Pancreas (tissue), 10 donors: ENCODE measurements at places on chromosomes 6 and 20.

- no peak for DNase-seq
These were observed 141.4 kb upstream of the RIN2 start for GRCh38 chr20:19616620-19617019.

GRCh38 chr6:111982681-111983080 lies 71.2 kb upstream of the CCN6 start:
- no peak for DNase-seq

- DNase-seq: no peak
These were observed at the start of gene B3GAT2 for GRCh38 chr6:70956451-70957283. Gene B3GAT2, minus strand, starts transcription at chr6:70957060. Its CDS starts 631 bp downstream, at chr6:70956429.

DNA sequence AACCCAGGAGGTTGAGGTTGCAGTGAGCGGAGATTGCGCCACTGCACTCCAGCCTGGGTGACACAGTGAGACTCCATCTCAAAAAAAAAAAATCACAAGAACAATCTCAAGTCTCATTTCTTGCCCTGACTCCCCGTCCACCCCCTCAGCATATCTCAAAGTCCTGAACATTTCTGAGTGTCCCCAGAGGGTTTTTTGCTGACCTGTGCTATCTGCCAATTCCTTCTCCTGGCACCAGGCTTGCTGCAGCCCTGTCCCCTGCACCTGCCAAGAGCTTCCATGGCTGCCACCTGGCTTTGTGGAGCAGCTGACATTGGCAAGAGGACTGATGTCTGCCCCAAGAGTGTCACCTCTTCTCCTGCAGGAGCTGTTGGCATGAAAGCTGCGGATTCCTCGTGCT lies 54.9 kb upstream of the PTPRT start:
- DNase-seq: no peak

- DNase-seq: no peak
These were observed 5.0 kb downstream of the TMEM239 start for GRCh38 chr20:2820896-2821869.

DNA sequence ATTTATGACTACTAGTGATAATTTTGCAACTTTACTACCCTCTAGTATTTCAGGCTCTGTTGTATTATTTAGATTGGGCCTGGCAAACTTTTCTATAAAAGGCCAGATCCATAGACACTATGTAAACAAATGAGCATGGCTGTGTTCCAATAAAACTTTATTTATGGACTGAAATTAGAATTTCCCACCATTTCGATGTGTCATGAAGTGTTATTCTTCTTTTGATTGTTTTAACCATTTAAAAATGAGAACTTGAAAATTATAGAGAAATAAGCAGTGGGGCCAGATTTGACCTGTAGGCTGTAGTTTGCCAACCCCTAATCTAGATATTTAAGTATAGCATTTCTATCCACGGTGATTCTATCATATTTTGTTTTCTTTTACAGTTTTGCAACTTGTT lies 61.5 kb upstream of the TFB1M start:
- DNase-seq: no peak

GRCh38 chr20:23332467-23332866 lies 18.1 kb upstream of the NXT1 start:
- no peak for DNase-seq

- no peak for DNase-seq
These were observed 871.1 kb upstream of the GJE1 start for GRCh38 chr6:141261672-141262060.

- no peak for DNase-seq
These were observed 725 bp downstream of the BTBD3 start for GRCh38 chr20:11918391-11918845.

DNA sequence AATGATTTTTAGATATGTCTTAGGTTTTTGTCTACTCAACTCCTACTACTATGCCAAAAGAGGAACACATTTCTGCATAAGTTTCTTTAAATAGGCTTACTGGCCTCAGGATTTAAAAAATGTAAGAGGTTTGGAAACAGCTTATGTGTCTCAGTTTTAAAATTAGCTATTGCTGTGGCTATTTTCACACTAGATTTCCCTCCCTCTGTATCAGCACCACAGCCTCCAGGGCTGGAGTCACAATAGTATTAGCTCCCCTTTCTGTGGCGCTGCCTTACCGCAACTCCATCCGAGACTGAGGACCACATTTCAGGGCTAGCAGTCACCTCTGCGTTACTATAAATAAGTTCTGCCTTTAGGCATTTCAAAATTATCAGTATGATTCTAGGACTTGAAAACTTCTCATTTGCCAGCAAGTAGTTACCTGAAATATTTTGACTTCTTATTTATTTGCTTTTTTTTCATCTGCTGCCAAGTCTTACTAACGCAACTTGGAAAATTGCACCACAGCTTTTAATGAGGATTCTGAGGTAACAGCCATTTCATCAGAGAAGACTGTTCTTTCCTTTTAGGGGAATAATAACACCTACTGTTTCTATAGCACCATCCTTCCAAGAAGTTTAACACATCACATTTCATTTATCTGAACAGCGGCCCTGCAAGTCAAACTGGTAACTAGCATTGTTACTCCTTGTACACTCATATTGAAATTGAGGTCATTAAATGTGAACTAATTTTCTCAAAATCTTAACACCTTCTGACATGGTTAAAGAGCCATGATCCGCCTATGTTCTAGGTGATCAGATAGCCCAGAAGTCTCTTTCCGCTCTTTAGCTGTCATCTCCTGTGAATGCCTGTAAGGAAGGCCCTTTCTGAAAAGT lies 105.9 kb downstream of the GJA10 start:
- no peak for DNase-seq

- DNase-seq: no peak
These were observed at the start of gene SEL1L2 for GRCh38 chr20:13990465-13990864. Gene SEL1L2, minus strand, starts transcription at chr20:13990614. Its CDS starts 80 bp downstream, at chr20:13990534.

DNA sequence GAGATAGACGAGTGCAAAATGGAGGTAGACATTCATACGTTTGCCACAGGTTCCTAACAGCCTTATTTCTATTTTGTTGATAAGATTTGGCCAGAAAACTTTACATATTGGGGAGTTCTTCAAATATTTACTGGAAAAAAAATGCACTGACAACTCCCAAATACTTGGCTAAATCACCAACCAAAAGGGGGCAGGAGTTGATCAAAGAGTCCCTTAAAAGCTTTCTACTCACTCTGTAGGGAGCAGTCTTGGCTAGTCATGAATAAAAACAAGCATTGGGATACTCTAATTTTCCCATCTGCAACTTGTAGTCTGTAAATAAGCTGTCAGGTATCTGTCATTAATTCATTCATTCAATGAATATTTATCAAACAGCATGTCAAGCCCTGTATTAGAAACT lies 18.4 kb downstream of the TENT5A start:
- no peak for DNase-seq

GRCh38 chr6:95614094-95614493 lies 36.8 kb downstream of the MANEA start:
- DNase-seq: no peak

DNA sequence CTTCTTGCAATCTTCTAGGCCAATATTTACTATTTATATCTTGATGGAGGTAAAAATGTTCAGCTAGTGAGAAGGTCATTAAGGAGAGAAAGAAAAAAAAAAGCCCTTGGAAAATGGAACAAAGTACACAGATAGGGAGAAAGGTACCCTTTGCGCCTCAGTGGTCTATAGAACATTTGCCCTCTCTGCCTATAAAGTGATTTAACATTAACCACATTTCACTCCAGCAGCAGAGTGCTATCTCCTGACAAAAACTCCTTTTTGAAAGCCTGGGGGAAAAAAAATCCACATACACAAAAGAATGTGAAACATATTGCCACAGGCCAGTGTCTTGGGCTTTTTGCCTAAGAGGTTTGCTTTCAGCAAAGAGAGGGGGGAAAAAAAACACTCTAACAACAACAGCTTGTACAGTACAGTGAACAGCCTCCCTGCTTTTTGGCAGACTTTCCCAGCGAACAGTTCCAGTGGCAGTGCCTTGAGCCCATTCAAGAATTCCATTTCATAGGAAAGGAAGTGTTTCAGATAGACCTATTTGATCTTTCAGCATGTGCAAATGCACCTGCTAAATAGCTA lies 695 bp downstream of the ARHGAP18 start:
- peak; percentile 24 for DNase-seq

DNA sequence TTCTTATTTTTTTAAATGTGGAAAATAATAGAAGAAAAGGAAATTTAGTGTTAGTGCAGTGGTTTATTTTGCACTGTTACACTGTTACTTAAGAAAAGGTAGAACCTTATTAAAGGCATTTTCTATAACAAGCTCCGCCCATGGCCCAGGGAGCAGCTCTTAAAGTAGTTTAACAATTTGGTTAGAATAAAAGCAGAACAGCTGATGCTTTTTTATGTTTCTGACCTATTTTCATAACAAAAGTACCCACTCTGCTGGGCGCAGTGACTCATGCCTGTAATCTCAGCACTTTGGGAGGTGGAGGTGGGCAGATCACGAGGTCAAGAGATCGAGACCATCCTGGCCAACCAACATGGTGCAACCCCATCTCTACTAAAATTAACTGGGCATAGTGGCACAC lies 32.6 kb downstream of the DSTN start:
- DNase-seq: no peak

DNA sequence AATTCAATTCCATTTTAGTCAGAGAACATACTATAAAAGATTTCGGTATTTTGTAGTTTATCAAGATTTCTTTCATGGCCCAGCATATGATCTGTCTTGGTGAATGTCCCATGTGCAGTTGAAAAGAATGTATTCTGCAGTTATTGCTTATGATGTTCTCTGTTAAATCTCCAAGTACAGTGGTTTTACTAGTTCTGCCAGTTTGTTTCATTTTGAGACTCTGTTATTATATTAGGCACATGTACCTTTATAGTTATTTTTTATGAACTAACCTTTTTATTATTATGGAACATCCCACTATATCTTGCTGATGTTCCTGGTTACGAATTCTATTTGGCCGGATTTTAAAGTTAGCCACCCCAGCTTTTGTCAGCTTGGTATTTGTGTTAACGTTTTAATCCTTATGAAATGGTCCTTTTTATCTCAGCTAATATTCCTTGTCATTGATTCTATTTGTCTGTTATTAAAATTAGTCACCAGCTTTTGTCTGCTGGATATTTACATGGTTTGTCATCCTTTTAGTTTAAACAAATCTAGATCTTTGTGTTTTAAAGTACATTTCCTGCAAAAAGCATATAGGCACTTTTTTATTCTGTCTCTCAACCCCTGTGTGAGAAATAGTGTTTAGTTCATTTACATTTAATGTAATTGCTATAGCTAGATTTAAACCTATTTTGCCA lies 48.9 kb downstream of the VTA1 start:
- no peak for DNase-seq

DNA sequence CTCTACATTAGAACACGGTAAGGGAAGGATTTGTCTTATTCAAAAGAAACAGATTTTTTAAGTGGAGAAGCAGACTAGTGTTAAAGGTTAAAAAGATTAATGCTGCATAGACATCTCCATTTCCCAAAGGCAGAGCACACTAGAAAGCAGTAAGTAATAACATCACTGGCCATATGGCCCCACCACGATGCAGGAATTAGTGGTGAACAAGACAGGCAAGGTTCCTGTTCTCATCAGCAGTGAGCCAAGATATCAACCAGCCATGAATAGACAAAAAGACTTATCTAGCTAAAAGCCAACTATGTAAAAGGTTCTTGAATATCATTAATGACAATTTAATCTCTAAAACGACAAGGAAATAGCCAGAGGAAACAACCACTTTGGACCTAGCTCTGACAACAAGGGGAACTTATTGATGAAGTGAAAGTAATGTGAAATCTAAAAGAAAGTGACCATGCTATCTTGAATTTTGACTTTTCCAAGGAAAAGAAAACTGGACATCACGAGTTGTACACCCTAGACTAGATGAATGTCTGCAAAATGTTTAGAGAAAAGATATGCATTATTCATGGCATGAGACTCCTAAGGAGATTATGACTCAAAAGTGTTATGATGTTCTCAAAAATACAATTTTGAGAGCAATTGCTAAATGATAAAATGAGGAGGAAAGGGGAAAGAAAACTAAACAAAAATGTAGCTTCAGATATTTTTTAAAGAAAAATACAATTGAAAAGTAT lies 157.9 kb upstream of the STXBP5 start:
- DNase-seq: no peak

GRCh38 chr20:62723768-62724450 lies 15.3 kb downstream of the NTSR1 start:
- DNase-seq: no peak

DNA sequence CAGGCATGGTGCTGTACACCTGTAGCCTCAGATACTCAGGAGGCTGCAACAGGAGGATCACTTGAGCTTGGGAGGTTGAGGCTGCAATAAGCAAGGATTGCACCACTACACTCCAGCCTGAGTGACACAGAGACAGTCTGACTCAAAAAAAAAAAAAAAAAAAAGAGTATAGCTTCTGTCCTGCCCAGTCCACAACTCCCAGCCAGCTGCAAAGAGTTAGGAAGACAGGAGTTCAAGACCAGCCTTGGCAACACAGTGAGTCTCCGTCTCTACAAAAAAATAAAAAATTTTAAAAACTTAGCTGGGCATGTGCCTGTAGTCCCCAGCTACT lies 28.3 kb upstream of the TLDC2 start:
- DNase-seq: no peak

- DNase-seq: no peak
These were observed 53.0 kb downstream of the DEK start for GRCh38 chr6:18211338-18211737.

- no peak for DNase-seq
These were observed 6.9 kb downstream of the OLIG3 start for GRCh38 chr6:137487181-137487868.

DNA sequence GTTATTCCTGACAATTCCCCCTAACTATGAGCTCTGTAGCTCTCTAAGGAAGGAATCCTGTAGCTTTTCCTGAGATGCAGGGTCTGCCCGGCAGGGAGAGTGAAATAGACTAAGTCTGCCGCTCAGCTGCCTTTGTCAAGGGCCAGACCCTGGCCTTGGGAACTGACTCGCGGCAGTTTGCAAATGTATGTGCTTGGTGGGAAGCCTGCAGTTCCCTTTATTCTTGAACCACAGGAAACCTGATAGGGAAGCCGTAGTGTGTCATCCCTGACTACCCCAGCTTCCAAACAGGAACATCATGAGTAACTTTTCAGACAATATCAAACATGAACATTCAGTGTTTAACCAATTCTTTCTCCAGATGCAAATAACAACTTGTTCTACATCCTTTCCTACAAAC lies 78.7 kb upstream of the IFNGR1 start:
- DNase-seq: no peak

DNA sequence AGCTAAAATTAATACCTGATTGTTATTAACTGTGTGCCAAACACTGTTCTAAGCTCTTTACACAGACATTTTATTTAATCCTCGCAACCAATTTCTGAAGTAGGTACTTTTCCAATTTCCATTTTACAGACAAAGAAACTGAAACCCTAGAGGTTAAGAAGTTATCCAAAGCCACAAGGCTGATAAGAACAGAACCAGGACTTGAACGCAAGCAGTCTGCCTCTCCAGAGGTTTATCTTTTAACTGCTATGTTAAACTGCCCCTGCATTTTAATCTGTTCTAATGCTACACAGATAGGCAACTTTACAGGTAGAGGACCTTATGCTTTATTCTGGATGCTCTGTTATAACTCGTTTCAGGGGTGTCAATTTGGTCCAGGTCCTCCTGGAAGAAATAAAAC lies 118.2 kb downstream of the SLC16A10 start:
- DNase-seq: no peak
